ENCODE measurements at places on chromosomes 5 and 9. TPM values are rescaled to one million over a fixed set of nuclear protein-coding genes. Genes with fewer than 3 reads are reported as not detected.
A peak's percentile ranks its signal among the peaks of the same experiment; 100 is the strongest.

DNA sequence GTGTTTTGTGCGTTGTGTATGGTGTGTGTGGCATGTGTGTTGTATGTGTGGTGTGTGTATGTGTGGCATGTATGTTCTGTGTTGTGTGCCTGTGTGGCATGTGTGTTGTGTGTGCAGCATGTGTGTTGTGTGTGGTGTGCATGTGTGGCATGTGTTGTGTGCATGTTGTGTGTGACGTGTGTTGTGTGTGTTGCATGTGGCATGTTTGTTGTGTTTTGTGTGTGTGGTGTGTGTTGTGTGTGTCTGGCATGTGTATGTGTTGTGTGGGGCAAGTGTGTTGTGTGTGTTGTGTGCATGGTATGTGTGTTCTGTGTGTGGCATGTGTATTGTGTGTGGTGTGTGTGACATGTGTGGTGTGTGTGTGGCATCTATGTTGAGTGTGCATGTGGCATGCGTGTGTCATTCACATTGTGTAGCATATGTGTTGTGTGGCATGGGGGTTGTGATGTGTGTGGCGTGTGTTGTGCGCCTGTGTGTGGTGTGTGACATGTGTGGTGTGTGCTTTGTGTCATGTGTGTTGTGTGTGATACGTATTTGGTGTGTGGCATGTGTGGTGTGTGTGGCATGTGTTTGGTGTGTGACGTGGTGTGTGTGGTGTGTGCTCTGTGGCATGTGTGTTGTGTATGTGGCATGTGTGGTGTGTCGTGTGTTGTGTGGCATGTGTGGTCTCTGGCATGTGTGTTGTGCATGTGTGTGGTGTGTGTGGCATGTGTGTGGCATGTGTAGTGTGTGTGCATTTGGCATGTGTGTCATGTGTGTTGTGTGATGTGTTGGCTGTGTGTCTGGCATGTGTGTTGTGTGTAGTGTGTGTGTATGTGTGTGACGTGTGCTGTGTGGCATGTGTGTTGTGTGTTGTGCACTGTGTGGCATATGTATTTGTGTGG, 46.6 kb upstream of the IRX4 start:
- no peak for DNase-seq

- no peak for DNase-seq
These were observed 86.6 kb downstream of the LMX1B start for GRCh38 chr9:126700296-126700695.

DNA sequence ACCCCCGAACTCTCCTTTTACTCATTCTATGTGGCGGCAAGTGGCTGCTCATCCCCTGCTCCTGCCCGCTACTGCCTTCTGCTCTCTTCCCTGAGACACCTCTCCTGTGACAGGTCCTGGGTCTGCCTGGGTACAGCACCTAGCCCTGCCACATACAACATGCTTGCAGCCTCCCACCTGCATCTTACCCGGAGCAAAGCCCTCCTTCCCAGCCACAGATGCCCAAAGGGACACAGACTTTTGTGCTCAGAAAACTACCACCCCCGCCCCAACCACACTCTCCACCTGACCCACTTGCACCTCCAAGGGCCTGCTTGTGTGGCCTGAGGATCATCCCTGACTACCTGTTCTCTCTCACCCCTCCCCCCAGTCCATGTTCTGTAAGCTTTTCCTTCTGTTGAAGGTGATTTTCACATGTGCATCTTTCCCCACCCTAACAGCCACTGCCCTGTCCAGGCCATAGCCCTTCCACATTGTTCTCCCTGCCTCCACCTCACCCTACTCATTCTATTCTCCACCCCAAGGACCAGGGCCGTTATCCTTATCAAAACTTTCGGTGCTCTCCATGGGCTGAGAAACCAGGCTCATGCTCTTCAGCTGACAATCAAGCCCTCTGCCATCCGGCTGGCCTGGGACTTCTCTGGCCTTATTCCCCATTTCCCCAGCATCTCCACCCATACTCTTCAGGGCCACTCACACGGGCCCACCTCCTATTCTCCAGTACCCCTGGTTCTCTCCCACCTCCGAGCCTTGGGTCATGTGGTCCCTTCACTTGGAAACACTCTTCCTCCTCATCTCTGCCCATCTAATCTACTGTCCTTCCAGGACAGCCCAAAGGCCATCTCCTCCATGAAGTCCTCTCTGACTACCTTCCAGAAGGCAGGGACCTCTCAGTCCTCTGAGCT, 46.4 kb upstream of the ALDH1B1 start:
- DNase-seq = no peak

GRCh38 chr5:14816999-14817761, 54.4 kb downstream of the ANKH start:
- no peak for DNase-seq

- DNase-seq = no peak
These were observed 181.1 kb upstream of the ELAVL2 start for GRCh38 chr9:24007185-24007584.

DNA sequence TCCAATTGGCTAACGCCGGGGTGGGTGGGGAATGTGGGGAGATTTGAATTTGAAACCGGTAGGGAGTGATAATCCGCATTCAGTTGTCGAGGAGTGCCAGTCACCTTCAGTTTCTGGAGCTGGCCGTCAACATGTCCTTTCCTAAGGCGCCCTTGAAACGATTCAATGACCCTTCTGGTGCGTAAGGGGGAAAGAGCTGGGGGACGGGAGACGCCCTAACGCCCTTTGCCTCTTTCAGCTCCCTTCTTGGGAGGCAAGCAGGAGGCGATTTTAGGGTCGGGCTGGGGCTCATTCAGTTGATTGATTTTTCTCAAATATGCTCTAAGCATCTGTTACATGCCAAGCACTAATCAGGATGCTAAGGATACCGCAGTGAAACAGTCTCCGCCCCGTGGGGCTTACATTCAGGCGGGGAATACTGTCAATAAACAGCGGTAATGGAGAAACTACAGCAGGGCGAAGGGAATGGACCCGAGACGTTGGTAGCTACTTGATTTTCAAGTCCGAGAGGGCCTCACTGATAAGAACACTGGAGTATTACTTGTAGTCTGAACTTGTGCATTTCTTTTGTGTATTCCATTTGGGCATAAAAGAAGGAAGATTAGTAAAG, at the start of gene HMMR:
Gene HMMR (plus strand): TSS at position 71 of the 610 bp plus-strand sequence. CDS start 61 bp downstream, at position 132.
- DNase-seq = no peak

DNA sequence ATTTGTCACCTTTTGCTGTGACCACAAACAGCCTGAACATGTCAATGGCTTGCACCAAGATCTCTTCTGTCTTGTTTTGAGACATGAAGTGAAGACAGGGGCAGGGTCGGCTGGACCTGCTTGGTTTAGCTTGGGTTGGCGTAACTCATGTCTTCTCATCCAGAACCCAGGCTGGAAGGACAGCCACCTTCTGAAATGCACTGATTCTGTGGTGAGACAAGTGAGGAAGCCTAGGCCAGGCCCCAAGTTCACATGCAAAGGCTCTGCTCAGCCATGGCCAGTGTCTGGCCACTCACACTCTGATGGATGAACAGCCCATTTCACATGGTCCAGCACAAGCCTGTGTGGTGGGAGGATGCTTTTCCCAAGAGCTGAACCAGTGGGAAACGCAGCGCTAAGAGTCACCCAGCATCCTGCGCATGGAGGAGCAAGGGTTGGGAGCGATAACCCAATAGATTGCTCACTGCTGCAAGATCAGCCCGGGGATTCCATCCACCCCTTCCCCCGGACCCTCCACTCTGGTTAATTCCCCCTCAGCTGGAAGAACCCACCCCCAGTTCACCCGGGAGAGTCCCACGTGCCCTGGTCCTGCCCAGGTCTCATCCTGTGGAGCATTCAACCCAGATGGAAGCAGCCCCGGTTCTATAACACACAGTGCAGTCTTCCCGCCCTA, 16.2 kb upstream of the MED10 start:
- no peak for DNase-seq

DNA sequence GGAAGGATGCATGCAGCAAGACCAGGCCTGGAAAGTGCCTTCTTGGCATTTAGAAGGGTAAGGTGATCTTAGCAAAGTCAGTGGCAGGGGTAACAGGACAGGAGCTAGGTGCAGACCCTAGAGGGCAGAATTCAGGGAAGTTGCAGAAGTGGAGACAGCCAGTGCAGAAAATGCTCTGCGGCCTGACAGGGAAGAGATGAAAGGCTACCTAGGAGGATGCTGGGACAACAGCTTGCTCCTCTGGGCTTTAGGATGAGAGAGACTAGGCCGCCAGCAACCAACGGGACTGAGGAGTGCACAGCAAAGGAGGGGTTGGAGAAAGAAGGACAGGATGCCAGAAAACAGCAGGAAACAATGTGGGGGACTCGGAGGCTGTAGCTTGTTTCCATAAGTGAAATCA, 219.9 kb downstream of the FSTL4 start:
- no peak for DNase-seq

DNA sequence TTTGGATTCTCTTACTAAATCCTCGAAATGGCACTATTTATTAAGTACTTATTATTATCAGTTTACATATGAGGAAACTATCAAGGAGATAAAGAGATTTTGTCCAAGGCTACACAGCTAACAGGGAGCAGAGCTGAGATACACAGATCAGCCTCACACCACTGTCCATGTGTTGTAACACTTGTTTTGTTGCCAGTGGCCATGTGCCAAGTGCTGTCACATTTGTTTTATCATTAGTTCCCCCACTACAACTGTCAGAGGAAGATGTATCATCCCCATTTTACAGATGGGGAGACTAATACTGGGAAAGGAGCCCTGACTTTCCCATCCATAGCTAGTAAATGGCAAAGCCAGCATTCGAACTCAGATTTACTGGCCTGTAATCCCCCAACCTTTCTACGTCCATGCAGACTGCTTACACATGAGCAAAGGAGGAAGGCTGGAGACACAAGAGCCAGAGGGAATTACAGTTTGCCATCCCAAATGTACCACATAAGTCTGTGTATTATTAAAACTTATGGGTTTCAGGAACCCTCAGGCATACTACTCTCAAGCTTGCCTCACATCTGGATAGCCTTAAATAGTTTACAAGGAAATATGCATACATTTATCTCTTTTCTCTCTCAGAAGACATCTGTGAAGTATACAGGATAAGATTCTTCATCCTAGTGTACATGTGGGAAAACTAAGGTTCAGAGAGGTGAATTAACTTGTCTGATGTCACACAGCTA, 25.1 kb downstream of the PAPPA start:
- no peak for DNase-seq

GRCh38 chr5:14767735-14768507, 103.4 kb downstream of the OTULIN start:
- no peak for DNase-seq

GRCh38 chr5:146595088-146595487, 79.1 kb upstream of the GPR151 start:
- DNase-seq = peak; percentile 15

GRCh38 chr9:85508616-85509015, 233.1 kb downstream of the AGTPBP1 start:
- peak; percentile 46 for DNase-seq

GRCh38 chr9:95457769-95458168, 59.0 kb downstream of the PTCH1 start:
- DNase-seq = no peak

- no peak for DNase-seq
These were observed 426.4 kb downstream of the DTWD2 start for GRCh38 chr5:118561971-118562370.

- no peak for DNase-seq
These were observed 18.8 kb downstream of the SRD5A1 start for GRCh38 chr5:6652025-6652424.

- DNase-seq = no peak
These were observed 123.4 kb downstream of the BASP1 start for GRCh38 chr5:17340819-17341218.

GRCh38 chr5:133149345-133149744, 97.5 kb downstream of the HSPA4 start:
- DNase-seq = no peak

PPP1R26 gene
- 22.5 TPM for total RNA-seq

CCL27 gene
- total RNA-seq = not detected

OLFM1 gene
- total RNA-seq = 49.3 TPM

UGT3A2 gene
- total RNA-seq = 1.9 TPM

KCNIP1 gene
- total RNA-seq = not detected

ANKRD18A gene
- total RNA-seq = not detected

HMCN2 gene
- not detected for total RNA-seq

TMEM252 gene
- total RNA-seq = not detected

SLC6A7 gene
- total RNA-seq = not detected

All from SK-MEL-5 (cell line).